T-helper 22 cell (primary cell): ENCODE measurements at places on chromosomes 7 and 10.

DNA sequence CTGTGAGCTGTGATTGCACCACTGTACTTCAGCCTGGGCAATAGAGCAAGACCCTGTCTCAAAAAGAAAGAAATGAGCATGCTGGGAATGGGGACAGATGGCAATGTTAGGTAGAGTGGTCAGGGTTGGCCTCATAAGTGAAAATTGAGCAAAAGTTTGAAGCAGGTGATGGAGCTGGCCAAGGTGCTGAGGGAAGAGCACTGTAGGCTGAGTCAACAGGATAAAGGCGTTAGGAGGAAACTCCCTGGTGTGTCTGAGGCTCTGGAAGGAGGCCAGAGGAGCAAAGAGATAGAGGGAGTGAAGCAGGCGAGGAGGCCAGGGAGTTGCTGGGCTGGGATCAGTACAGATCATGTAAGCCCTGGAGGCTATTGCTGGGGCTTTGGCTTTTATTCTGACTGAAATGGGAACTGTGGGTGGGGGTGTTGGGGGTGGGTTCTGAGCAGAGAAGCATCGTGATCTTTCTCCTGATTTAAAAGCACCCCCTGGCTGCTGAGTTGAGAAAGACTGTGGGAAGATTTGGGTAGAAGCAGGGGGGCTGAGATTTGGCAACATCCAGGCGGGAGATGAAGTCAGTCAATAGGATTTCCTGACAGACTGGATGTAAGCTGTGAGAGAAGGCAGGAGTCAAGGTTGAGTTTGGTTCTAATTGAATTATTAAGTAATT lies 52.5 kb upstream of the VKORC1L1 start:
- no peak for DNase-seq

GRCh38 chr7:118079369-118079768 lies 104.6 kb upstream of the LSM8 start:
- DNase-seq, result no peak

DNA sequence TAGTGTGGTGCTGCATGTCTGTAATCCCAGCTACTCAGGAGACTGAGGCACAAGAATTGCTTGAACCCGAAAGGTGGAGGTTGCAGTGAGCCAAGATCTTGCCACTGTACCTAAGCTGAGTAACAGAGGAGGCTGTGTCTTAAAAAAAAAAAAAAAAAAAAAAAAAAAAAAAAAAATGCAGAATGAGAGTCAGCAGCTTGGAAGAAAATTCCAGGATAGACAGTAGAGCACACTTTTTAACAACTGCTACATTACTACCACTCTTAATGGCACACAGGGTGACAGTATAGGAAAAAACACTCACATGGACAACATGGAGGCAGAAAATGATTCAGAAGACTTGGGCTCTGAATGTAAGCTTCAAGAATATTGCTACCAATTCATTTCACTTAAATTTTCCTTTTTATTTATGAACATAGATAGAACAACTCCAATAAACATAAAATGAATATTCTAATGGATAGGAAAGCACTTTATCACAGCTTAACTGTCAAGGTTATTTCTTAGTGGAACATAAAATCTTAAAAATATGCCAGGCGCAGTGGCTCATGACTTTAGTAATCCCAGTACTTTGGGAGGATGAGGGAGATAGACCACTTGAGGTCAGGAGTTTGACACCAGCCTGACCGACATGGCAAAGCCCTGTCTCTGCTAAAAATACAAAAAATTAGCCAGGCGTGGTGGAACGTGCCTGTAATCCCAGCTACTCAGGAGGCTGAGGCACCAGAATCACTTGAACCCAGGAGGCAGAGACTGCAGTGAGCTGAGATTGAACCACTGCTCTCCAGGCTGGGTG lies 31.5 kb downstream of the CHCHD3 start:
- DNase-seq, result no peak

DNA sequence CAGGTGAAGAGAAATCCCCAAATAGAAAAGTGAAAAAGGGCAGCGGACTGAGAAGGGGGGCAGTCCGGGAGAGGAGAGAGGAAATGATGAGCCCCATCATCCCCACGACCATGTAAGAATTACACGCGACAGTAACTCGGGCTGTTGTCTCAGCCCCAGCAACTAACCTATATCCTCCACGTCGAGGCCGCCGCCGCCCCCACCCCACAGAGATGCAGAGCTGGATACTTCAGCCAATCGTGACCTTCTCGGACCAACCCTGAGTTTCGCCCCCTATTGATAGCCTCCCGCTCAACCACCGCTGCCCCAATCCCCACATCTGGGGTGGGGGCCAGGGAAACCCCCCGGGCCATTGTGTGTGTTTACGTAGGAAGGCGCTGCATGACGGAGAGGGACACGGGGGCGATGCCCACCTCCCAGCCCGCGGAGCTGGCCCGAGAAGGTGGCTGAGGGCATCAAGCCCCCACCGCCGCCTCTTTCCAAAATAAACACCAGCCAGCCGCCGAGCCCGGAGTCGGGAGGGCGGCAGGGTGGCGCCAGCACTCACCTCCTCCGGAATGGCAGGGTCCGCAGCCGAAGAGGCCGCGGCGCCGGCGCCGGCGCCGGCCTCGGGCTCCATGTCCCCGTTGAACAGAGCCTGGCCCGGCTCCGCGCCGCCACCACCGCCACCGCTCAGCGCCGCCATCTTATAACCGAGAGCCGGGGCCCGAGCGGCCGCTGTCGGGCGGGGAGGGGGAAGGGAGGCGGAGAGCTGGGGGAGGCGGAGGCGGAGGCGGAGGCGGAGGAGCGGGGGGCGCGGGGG lies 509 bp downstream of the BRAF start:
- peak; percentile 80 for DNase-seq

DNA sequence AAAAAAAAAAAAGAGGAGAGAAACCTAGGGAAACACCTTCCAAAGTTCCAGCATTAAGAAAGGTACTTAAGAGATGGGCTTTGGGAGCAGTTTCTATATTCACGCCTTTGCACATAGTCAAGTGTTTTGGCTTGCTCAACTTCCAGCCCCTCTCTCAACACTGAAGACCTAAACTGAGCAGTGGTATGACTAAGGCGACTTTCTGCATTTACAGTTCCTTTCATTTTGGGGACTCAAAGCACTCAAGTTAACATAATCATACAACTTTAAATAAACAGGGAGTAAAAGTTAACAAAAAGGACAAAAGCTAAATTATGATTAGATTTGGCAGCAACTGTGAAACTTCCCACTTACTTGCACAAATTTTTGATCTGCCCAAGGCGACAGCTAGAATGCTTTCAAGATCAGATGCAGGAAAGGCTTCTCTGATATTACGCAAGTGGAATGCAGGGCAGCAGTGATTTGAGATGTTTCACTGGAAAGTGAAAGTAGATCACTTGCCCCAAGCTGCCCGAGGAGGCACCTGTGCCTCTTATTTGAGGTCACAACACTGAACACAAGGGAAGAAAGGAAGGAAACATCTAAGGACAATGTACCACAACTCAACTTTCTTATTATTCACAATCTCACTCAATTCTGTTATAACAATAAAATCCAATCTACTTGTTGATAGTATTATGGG lies 199.5 kb downstream of the SKAP2 start:
- DNase-seq, result no peak

GRCh38 chr7:92567460-92567859 lies 22.7 kb downstream of the FAM133B start:
- DNase-seq, result no peak

DNA sequence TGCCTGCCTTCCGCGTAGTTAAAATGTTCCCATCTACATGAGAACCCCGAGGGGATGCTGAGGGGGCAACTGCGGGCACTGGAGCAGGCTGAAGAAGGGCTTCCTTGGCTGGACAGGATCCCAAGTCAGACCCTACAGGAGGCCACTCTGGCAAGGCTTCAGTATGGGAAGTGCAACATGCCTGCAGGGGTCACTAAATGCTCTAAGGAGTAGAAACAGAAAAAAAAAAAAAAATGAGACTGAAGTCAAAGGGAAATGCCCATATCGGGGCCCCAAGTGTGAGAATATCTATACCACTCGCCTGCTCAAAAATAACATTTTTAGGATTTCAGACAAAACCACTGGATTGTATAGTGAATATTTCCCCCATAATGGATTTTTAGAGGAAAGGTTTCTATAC lies 33.5 kb downstream of the FAM204A start:
- no peak for DNase-seq

- no peak for DNase-seq
Measured at GRCh38 chr10:24912215-24912614, 40.2 kb downstream of the PRTFDC1 start.

- DNase-seq, result no peak
Measured at GRCh38 chr7:21967598-21968003, 21.9 kb upstream of the CDCA7L start.

DNA sequence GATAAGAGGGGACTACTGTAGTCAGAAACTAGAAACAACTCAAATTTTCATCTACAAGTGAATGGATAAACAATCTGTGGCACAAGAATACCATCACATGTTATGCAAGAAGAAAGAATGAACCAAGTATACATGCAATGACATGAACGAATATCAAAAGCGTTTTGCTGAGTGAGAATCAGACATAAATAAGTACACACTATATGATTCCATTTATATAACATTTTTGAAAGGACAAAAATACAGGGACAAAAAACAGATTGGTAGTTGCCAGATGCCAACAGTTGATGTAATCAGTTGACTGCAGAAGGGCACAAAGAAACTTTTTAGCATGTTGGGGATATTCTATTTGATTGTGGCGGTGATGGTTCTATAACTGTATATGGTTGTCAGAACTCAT lies 33.6 kb downstream of the CTNNA3 start:
- no peak for DNase-seq

- no peak for DNase-seq
Measured at GRCh38 chr7:29989257-29989995, at the start of gene SCRN1. SCRN1 (minus strand) TSS chr7:29989801; CDS start chr7:29969067, 20,734 bp downstream.

GRCh38 chr10:114571316-114571999 lies 86.6 kb downstream of the ABLIM1 start:
- no peak for DNase-seq

DNA sequence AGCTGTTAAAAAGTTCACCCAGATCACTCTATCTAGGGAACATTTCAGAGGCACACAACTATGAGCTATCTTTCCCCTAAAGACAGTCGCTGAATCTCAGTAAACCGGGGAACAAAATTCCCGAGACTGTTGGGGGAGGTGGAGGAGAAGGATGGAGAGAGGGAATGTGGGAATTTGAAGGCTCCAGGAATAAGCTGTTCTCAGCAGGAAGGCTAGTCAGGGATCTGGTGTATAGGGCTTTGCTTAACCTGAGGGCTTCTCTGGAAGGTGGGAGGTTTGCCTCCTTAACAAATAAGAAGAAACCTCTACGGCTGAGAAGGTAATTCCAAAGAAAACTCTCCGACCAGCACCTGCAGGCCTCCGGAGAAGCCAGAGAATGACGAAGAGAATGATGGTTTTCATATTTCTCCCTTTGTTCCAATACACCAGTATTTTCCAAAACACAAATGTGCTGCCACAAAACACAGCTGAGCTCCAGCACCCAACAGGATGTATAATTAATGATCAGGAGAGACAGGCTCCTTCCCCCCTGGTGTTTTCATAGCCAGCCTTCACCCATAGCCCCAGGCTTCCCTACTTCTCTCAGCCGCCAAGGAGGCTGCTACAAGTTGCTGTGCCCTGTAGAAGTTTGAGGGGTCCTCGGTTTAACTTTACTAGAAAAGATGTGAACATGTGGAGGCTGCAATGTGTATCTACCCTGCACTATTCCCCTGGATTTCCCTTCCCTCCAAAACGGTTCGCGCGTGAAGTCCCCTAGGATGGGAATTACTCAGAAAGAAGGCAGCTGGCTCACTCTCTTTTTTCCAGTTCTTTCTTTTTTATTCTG lies 2.0 kb downstream of the KCNMA1 start:
- DNase-seq, result no peak

GRCh38 chr10:71513540-71513853 lies 116.8 kb downstream of the CDH23 start:
- no peak for DNase-seq

GRCh38 chr10:68208424-68209042 lies 23.4 kb downstream of the ATOH7 start:
- no peak for DNase-seq

GRCh38 chr7:140036224-140036962 lies 26.4 kb downstream of the PARP12 start:
- DNase-seq, result no peak

- no peak for DNase-seq
Measured at GRCh38 chr10:128803790-128804189, 663.3 kb upstream of the MGMT start.

GRCh38 chr7:29329686-29330085 lies 135.1 kb downstream of the CHN2 start:
- DNase-seq, result no peak

GRCh38 chr7:158028971-158029370 lies 558.7 kb downstream of the PTPRN2 start:
- no peak for DNase-seq
